ENCODE measurements at places on chromosomes 3 and 15.

- no peak for DNase-seq
These were observed 32.8 kb upstream of the MRPL3 start for GRCh38 chr3:131535596-131535995.

DNA sequence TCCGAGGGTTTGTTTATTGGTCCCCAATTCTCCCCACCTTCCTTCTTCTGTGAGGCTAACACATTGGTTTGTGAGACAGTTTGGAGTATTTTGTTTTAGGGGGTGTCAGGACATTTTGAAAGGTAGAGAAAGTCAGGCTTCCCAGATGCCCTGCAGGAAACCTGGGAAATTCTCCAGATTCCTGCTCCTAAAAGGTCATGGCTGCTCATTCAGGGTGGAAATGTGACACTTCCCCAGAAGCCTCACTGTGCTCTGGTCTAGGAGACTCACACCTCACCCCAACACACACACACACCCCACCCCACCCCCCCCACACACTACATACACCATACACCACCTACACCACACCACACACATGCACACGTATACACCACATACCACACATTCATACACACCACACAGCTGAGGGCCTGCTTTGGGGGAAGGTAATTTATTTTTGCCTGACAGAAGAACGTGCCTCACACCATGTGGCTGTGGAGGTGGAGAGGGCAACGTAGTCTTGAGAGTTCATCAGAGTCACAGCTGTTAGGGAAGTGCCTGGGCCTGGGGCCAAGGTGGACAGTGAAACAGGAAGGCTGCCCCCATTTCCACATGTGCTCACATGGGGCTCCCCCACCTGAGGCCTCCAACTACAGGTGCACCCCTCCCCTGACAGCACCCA lies 40.4 kb upstream of the LIMD1 start:
- peak; percentile 7 for DNase-seq

- no peak for DNase-seq
These were observed 53.3 kb downstream of the TIPARP start for GRCh38 chr3:156727519-156728205.

DNA sequence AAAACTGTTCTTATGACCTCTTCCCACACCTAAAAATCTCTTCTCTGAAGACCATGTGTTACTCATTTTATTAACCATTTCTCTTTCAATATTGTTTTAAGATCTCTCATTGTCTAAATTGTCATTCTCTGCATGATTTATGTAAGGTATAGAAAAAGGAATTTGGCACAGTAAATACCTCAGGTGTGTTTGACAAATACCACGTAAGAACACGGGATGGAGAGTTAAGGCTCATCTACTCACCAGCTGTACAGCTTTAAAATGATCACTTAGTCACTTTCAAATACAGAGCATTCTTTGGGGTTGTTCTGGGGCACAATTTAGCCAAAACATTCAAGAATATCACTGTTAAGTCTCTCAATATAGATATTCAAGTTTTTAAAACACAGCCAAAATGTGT lies 627.1 kb downstream of the MCTP2 start:
- DNase-seq = no peak

DNA sequence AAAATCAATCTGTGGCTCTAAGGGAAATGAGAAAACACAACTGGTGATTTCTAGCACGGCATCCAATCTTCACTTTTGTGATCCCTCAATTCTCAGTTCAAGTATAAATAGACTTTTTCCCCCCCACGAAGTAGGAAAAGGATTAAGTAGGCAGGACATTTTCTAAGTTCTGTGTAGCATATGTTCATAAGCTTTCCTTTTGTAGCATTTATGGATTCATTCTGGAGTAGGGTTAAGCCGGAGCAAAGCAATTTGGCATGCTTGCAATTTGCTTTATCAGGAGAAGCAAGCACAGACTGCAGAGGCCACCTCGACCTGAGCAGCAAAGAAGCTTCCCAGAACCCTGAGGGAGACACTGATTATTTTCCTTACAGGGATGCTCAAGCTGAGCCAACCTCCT lies 66.3 kb downstream of the FHIT start:
- DNase-seq = no peak

DNA sequence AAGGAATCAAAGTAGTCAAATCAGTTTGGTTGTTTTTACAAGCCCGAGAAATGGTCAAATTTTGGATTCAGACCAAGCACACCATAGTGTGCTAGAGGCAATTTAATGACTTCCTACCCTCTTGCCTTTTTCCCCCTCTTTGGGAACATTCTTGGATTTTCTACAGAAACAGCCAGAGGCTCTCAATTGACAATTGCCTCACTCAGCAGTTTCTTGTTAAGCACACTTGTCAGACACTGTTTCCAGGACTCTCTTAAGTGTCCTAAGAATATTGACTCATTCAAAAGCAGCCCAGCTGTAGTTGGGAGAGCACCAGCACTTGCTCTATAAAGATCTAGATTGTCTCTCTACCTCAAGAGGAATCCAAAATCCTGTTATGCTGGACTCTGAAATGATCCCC lies 1.5 kb upstream of the SLC35G2 start:
- no peak for DNase-seq

- DNase-seq = no peak
These were observed 416.2 kb downstream of the NR2F2 start for GRCh38 chr15:96746665-96747064.

DNA sequence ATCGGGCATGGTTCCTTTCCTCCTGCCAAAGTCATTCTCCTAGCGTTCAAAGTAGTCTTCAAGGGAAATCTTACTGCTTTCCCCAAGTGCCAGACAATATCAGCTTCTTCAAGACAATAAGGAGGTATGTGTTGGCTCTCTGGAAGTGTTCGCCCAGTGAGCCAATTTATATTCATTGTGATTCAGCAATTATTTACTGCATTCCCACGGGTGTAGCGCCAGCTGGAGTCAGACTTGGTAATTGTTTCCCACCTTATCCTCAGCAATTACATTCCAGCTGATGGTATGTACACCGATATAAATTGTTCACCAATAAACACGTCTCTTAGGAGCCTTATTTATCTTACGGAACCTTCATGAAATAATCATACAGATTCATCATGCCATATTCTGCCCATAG lies 103.6 kb upstream of the CTNNB1 start:
- no peak for DNase-seq

- DNase-seq = no peak
These were observed 1.1 kb upstream of the SS18L2 start for GRCh38 chr3:42589382-42590109.

DNA sequence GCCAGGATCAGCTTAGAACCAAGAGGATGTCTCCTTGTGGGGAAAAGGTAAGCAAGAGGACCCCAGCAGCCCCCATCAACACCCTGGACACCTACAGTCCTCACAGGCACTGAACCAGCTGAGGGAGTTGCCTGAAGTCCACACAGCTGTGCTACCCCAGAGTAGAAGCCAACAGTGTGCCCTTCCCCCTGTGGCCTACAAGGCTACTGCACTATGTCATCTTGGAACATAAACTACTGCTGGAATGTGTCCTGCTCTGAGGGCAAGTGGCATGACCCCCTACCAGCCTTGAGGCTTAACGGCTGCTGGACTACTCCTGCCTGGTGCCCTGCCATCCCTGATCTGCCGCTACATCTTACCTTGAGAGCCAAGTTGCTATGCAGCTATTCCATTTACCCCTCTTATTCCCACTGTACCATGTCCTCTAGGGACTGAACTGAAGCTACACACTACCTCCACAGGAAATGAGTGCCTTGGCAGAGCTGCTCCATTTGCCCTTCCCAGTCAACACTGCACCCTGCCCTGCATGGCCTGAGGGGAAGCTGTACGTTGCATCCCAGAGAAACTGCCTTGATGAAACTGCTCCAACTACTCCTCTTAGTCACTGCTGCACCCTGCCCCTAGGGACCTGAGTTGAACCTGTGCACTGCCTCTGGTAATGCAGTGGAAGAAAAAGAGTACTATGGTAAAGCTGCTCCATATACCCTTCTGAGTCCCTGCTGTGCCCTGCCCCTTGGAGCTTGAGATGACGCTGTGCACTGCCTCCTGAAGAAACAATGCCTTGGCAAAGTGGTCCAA lies 40.2 kb upstream of the ATP13A5 start:
- no peak for DNase-seq

DNA sequence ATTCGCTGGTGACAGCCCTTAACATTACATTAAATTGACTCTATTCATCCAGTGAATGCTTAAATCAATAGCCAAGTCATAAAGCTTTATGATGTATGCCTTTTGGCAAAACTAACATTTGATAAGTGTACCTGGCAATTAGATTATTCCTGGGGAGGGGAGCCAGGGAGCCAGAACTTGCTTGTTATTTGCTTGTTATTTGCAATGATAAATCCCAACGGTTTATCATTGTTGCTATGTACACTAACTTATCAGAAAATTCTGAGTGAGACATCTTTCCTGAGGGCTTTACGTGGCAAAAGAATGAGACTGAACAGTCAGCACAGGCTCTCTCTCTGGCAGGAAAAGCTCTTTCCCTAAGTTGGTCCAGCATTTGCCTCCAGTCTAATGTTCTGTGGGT lies 35.8 kb upstream of the FBN1 start:
- peak; percentile 94 for DNase-seq

DNA sequence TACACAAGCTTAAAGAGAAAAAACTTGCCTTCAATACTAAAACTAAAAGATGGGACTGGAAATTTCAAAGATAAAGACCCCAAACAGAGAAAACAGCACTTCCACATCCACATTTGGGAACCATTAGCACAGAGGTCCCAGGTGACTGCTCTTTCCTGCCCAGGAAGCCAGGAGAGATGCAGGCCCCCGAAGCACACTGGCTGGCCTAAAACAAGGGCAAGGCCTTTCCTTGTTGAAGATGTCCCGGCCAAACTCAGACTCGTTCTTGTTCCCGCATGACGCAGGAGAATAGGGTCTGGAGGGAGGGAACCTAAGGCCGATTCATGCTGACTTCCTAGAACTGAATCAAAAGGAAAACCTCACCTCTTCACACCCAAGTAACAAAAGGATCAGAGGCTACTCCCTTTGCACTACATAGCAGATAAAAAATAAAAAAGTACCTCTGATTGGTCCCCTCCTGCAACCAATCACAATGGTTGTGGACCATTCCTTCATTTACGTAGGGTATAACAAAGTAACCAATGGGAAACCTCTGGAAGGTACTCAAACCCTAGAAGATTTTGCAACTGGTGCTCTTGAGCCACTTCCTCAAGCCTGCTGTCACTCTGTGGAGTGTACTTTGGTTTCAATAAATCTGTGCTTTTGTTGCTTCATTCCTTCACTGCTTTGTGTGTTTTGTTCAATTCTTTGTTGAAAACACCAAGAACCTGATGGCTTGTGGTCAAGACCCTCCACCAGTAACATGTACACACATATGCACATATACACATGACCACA lies 48.7 kb downstream of the EFCAB12 start:
- DNase-seq = no peak

GRCh38 chr3:186775999-186776398 lies 7.4 kb upstream of the EIF4A2 start:
- DNase-seq = no peak

- DNase-seq = no peak
These were observed 24.2 kb upstream of the CMTM7 start for GRCh38 chr3:32367442-32367841.

DNA sequence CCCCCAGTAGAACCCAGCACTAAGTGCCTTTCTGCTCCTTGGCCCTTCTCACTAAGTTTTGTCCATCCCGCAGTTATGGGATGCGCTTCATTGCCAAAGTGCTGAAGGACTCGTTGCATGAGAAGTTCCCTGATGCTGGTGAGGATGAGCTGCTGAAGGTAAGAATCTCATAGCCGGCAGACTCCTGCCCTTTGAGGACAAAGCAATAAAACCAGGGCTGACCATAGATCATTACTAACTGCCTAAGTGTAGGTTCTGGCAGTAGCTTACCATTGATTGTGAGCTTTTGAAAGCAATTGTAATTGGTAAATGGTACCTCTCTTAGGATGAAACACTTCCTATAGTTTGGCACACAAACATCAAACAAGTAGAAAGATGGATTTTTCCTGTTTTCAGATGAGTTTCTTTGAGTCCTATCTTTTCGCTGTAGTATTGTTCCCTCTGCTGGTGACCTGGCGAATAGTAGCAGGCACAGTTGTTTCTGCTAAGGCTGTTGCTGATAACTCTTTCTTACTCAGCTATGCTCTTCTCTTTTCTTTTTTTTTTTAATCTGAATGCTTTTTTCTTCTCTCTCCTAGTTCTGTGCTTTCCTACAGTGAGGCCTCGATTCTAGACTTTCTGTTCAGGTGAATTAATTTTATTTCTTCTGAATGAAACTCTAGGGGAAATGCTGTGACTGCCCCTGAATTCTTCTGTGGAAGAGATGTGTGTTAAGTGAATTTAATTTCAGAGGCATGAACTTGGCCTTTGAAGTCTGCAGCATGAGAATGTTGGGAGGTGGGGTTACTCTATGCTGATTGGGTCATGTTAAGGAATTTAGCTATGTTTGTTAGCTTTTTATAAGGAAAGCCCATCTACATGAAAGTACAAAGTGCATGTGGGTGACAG lies 47.4 kb upstream of the CRTC3 start:
- no peak for DNase-seq

- peak; percentile 69 for DNase-seq
These were observed 23.4 kb downstream of the FOXL2 start for GRCh38 chr3:138923531-138923994.

- peak; percentile 34 for DNase-seq
These were observed 8.6 kb downstream of the PARP15 start for GRCh38 chr3:122586098-122586497.

DNA sequence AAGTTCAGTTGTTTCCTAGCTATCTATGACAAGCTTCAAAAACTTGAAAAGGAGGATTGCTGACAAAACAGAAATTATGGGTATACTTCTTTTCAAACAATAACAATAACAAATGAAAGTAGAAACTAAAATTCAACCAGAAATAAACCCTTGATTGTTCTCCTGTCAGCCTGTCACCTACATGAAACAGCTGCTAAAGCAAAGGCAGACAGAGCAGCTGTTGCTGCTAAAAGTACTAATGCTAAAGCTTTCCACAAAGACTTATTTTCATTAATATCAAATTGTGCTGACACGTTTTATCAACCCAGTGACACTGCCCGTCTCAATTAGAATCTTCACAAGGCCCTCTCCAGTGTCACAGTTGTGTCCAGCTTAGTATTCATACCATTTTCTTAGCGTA lies 533.2 kb upstream of the GBE1 start:
- DNase-seq = no peak

DNA sequence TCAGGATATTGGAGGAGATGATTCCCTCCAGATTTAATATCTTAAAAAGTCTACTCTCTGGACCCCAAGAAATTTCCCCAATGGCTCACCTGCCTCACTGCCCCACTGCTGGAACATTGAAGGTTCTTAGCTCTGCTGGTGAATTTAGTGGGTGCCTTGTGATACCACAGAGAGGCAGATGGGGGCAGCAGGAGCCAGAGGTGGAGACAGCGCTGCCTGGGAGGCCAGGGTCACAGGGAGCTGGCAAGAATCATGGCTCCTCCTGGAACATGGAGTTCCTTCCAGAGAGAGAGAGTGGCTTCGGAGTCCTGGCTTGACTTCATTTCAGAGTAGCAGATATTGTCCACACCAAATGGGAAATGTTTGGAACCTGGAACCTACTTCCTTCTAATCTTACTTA lies 263.5 kb upstream of the CFAP20DC start:
- peak; percentile 5 for DNase-seq
